ENCODE measurements at places on chromosomes 6 and 20.

DNA sequence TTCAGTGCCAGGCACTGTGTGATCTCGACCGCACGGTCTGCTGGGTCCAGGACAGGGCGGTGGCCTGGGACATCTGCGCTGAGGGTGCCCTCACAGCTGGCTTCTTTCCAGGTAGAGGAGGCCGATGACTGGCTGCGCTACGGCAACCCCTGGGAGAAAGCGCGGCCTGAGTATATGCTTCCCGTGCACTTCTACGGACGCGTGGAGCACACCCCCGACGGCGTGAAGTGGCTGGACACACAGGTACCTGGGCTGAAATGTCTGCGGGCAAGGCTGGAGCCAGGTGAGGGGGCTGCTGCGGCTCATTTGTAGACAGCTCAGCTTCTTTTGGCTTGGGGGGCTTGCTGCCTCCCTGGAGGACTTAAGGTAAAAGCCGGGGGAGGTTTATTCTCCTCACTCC, 26.6 kb downstream of the PYGB start:
- DNase-seq = no peak

DNA sequence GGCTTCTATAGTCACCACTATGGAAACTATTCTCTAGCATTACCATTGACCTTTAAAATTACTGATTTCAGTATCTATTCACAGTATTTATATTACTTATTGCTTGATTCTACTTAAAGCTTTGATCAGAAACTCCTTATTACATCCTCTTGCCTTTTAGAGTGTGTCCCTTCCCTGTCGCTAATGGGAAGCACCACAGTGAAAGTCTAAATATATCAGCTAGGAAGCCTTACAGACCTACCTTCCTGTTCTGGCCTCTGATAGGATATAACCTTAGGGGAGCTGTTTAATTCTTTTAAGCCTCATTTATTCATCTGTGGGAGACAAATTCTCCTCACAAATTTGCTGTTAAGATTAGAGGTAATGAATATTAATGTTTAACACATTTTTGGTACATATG, 122.7 kb downstream of the ADGRB3 start:
- no peak for DNase-seq

- no peak for DNase-seq
Observed at GRCh38 chr6:2718334-2719092, 32.2 kb downstream of the MYLK4 start.

GRCh38 chr6:113381232-113381631, 475.9 kb upstream of the MARCKS start:
- no peak for DNase-seq

DNA sequence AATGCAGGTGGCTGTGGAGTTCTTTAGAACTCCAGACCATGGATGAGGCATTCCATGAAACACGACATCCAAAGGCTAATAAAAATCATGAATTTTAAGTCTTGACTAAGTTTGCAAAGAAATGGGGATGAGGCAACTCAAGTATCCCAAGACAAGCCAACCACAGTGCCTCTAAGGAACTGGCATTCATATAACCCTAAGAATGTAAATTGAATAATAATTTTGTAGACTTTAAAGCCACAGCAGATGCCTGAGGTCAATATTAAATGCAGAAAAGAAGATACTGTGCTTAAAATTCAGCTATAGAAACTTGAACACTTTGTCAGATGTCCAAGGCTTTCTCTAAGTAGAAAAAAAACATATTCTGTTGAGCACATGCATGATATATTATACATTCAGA, 54.5 kb downstream of the TFAP2B start:
- no peak for DNase-seq

- DNase-seq = peak; percentile 46
Observed at GRCh38 chr6:109453594-109454495, 1.7 kb downstream of the MICAL1 start.

DNA sequence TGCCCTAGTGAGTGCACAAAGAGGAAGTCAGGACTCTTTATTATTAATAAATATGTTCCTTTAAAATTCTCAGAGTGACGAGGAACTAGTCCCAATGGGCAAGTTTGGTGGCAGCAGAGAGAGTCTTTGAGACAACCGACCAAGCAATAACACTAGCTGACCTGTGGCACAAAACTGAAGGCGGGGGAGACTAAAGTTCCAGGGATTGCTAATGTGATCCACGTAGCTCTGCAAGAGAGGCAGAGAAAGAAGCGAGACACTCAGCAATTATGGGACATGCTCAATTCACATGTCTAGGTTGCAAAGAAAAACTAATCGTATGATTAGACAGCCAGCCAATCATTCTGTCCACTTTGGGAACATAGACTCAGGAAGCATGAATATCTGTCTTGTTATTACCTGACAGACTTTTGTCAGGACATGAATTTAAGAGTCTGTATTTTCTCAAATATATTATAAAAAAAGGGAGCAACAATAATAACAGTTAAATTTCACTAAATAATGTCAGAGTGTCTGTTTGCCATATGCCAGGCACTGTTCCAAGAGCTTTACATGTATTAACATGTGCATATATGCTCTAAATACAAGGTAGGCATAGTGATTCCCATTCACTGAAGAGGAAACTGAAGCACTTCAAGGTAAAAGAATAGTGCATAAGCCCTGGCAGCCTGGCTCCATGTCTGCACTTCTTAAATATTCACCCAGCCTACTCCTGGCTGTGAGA, 81.0 kb downstream of the COL9A1 start:
- peak; percentile 63 for DNase-seq

GRCh38 chr20:24118034-24118433, 129.5 kb upstream of the GGTLC1 start:
- no peak for DNase-seq

- DNase-seq = no peak
Observed at GRCh38 chr6:14533446-14533845, 415.9 kb downstream of the CD83 start.

GRCh38 chr6:158131926-158132325, 36.1 kb downstream of the SERAC1 start:
- peak; percentile 56 for DNase-seq

DNA sequence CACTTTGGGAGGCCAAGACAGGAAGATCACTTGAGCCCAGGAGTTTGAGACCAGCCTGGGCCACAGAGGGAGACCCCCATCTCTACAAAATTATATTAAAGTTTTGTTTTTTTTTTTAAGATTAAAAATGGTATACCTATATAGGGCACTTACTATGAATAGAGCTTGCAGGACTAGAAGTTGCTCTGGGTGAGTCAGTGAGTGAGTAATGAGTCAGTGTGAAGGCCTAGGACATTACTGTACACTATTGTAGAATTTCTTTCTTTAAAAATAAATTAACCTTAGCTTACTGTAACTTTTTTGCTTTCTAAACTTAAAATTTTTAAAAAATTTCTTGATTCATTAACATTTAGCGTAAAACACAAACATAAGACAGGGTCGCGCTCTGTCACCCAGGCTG, 29.7 kb downstream of the STK35 start:
- DNase-seq = no peak

DNA sequence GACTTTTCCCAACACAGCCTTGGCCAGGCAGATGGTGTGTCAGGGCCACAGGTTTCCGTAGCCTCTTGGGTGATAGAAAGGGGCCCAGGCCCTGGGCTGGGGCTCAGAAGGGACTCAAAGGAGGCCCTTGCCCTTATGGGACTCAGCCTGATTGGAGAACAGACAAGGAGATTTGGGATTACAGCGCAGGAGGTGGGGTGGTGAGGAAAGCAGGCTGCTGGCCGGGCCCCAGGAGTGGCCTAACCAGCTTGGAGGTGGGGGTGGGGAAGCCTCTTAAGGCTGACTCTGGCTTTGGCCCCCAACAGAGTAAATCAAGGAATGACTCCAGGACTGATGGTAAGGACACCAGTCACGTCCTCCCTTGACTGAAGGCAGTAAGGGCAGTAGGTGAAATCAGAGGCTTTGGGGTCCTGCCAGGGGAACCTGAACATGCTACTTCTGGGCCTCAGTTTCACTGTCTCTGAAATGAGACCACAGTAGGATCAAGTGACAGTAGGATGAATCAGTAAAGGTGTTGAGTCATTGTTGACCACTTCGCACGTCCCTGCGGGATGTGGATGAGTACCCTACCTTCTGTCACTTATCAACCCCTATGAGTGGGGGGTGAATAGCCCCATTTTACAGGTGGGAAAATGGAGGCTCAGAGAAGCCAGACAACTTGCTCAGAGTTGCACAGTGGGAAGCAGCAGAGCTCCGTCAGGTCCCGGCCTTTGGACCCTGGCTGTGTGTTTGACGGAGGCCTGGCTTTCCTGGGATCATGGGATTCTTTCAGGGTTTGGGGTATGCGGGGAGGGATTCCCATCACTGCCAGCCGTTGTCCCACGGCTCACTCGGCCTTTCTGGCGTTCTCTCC, 4.5 kb downstream of the SNAI1 start:
- no peak for DNase-seq
